ENCODE measurements at places on chromosomes 2 and 18. TPM values are rescaled to one million over a fixed set of nuclear protein-coding genes. Genes with fewer than 3 reads are reported as not detected.

GRCh38 chr2:135132314-135132713, 80.2 kb downstream of the RAB3GAP1 start:
- no peak for DNase-seq

Gene GKN1
- not detected for total RNA-seq

Gene UGT1A3
- not detected for total RNA-seq

- DNase-seq = no peak
Measured at GRCh38 chr2:220336771-220337170, 709.3 kb downstream of the SLC4A3 start.

Gene IL1RN
- total RNA-seq = 71.9 TPM

Gene NAT8
- not detected for total RNA-seq

GRCh38 chr2:156476850-156477206, 40.6 kb downstream of the GPD2 start:
- peak; percentile 74 for DNase-seq

Gene FSHR
- not detected for total RNA-seq

- DNase-seq = no peak
Measured at GRCh38 chr2:159775021-159775420, 23.0 kb downstream of the CD302 start.

Gene C2orf78
- total RNA-seq = not detected

- DNase-seq = no peak
Measured at GRCh38 chr18:1383465-1383864, 478.8 kb downstream of the ADCYAP1 start.

GRCh38 chr2:148578493-148578884, 66.1 kb upstream of the EPC2 start:
- DNase-seq = no peak

- DNase-seq = no peak
Measured at GRCh38 chr18:13237641-13238040, 19.1 kb downstream of the LDLRAD4 start.

GRCh38 chr2:217434180-217434975, 568.4 kb downstream of the TNS1 start:
- DNase-seq = peak; percentile 97

DNA sequence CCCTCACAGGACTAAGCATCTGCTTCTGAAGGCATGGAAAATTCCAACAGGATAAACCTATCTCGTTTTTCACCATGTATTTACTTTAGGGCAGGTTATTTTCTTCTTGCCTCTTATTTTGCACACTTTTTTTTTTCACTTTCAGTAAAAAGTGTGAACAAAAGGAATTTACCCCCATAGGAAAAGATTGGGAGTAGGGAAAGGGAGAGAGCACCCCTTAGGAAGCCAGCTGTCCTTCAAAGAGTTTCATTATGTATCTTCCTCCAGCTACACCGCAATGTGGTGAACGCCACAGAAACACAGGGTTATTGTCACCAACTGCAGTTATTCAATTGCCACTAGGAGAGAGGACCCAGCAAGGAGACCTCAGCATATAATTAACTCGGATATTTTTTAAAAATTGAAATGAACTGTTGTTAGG, 286.2 kb upstream of the VRK2 start:
- no peak for DNase-seq

GRCh38 chr2:175004980-175005732, at the start of gene CHN1:
Gene CHN1, minus strand, starts transcription at chr2:175005381. Its CDS starts 469 bp downstream, at chr2:175004912.
- DNase-seq = no peak

Gene LOXHD1
- not detected for total RNA-seq

Gene ITGA4
- total RNA-seq = under 0.01 TPM

DNA sequence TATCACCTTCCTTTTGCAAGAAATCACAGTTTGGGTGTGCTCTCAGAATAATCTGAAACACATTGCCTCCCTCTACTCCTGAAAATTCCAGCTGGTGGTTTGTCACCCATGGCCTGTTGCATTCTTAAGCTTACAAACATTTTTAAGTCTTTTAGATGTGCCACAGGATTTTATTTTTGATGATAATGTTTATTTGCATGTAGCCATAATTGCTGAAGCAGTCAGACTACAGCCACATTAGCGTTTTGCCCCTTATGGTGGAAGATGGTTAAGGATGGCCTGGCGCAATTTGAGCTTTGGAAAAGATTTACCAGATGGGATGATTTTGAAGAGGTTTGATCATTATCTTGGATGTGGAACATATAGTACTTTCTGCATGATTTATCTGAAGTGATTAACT, 439.5 kb downstream of the MEIS1 start:
- no peak for DNase-seq

DNA sequence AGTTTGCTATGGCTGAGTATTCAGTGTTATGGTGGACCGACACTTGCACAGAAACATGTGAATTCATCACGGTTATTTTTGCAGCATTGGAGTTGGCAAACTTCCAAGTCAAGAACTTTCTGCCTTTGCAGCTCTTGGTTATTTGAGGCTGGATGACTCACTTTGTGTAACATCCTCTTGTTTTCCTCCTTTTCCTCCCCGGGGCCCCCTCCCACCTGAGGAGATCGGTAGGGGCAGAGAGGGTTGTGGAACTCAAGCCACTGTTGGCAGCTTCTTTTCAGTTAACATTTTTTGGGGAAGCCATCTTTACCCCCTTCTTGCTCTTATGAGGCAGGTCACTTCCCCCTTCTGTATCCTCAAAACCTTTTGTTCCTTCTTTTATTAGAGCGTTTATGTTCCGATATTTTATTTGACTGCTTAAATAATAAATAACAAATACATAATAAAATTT, 48.6 kb downstream of the DDX1 start:
- peak; percentile 83 for DNase-seq

DNA sequence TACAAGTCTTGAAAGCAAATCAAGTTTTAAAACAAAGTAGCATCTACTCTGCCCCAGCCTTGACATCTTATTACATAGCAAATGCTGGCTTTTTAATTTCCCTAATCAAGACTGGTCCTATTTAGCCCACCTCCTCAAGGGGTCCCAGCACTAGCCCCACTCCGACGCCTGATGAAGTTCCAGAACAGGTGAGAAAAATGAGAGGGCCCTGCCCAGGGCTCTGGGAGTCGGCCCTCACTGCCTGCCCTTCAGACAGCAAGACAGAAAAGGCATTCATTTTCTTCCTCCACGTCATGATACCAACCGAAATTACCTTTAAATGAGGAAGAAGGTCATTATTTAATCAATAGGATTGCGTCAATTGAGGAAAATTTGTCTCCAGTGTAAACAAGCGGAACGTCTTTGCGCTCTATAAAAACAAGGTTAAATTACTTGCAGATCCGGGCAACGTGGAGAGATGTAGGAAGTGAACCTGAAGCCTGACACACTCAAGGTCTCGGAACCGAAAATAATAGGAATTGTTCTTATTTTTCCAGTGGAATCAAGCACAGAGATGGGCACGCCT, 170.6 kb upstream of the PKDCC start:
- DNase-seq = no peak

DNA sequence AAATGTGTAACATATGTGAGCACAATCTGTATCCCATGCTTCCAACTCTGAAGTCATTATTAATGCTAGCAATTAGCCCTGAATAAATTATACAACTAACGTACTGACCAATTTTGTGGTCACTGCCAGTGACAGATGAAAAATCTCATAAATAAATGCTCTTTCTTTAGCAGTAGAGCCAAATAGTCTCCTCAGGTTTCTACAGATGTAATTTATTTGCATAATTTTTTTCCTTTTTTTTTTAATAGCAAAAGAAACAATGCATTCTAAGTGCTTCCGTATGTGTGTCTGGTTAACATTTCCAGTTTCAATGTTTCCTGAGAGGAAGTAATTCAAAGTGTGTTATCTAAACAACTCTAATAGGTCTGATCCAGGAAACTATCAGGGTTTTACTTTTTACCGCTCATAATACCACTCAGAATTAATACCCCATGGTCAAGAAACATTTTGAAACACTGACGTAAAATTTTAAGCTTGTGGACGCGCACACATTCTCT, 108.4 kb downstream of the MEP1B start:
- DNase-seq = no peak
